T follicular helper cell (primary cell): ENCODE measurements at places on chromosomes 1 and 21.
A peak's percentile ranks its signal among the peaks of the same experiment; 100 is the strongest.

DNA sequence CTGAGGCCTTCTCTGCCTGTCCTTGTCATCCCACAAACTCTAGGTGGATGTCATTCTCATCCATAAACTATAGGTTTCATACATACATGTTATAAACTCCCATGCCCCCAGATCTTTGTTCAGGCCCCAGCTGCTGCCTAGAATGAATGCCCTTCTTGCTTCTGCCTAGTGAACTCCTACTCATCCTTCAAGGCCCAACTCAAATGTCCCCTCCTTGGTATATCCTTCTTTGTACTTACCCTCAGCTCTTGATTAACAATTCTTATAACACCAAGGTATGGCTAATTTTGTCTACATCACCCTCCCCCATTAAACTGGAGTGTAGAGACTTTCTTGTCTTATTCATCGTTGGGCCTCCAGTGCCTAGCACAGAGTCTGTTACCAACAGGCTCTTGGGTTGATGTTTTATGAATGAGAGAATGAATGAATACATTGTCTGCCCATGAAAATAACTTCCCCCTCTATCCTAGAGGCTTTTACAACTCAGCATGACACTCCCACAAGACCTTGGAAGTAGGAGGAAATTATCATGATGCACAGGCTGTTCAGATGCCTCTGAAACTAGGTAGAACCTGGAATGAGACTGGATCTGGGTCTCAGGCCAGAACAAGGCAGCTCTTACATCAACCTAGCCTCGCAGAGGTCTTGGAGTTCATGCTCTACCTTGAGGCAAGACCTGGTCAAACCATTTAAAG, 26.9 kb downstream of the EPHB2 start:
- DNase-seq = no peak

GRCh38 chr1:62406576-62406975, 30.3 kb upstream of the USP1 start:
- no peak for DNase-seq

DNA sequence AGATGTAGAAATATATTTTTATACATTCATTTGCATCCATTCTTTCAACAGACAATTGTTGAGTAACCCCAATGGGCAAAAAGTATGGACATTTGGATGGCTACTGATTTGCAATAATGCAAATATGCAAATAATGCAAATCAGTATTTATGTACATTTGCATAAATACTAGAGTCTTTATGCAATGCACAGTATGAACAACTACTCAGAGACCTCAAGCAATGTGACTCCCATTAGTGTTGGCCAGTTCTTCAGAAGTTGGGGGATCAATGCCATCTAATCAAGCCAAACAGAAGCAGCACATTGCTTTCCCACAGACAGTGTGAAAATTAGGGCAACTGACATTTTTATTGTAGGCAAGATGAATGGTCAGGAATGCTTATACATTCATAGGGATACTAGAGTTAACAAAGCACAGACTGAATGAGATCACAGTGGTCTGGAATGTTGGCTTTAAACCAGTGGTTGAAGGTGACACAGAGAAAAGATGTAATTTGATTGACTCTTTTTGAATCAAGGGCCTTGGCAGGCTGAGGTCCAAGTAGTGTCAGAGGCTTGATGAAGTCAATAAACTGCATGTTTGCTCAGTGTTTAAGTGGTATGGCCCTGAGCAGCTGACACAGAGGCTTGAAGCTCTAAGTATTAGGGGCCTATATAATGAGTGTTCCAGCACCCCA, 256.6 kb downstream of the CTH start:
- no peak for DNase-seq

DNA sequence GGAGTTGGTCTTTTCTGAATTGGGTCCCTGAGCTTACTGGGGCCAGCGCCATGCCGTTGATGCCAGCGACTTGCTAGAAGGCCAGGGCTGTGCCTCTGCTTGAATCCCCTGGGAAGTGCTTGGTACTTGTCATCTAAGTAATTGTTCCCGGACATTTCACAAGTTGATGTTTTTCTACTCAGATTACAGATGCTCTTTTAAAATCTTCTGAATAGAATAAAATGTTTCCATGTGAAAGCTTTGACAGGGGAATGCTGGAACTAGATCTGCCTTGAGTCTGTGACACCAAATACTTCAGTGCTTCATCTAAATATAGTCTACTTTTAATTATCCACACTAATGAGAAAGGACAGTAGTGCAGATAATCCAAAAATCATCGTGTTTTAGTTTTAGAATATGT, 38.3 kb downstream of the PTGFRN start:
- DNase-seq = no peak

GRCh38 chr1:26582836-26583460, 53.4 kb downstream of the RPS6KA1 start:
- no peak for DNase-seq

- no peak for DNase-seq
These were observed 95.6 kb downstream of the PTPRC start for GRCh38 chr1:198734323-198735008.

- no peak for DNase-seq
These were observed 147.7 kb downstream of the TGFB2 start for GRCh38 chr1:218492874-218493273.

GRCh38 chr1:160353223-160353622, 10.0 kb downstream of the NCSTN start:
- DNase-seq = no peak

GRCh38 chr1:225527575-225527974, 99.7 kb upstream of the LBR start:
- DNase-seq = no peak

DNA sequence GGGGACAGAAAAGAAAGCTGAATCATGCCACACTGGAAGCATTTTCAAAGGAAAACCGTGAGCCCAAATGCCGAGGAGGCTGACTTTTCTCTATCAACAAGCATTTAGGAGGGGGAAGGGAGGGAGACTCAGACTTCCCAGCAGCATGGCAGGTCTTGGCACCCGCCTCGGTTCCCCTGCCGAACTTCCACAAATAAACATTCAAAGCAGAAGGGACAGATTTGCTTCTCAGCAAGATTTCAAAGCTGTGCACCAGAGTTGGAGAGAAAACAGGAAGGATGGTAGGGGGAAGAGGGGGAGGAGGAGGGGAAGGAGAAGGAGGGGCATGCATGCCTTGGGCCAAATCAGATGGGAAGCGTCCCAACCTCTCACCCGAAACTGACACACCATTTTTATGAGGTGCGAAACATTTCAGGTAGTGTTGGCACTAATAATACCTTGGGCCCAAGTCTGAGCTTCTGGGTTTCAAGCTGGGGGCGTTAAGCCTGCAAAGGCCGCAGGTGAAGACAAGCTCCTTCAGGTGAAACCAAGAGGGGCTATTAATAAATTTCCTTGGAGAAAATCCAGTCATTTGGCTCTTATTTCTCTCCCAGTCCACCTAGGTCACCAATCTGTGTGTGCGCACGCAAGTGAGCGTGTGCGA, 26.4 kb downstream of the ABCA4 start:
- no peak for DNase-seq

- DNase-seq = no peak
These were observed 87.8 kb upstream of the MAP1LC3C start for GRCh38 chr1:242086706-242087105.

DNA sequence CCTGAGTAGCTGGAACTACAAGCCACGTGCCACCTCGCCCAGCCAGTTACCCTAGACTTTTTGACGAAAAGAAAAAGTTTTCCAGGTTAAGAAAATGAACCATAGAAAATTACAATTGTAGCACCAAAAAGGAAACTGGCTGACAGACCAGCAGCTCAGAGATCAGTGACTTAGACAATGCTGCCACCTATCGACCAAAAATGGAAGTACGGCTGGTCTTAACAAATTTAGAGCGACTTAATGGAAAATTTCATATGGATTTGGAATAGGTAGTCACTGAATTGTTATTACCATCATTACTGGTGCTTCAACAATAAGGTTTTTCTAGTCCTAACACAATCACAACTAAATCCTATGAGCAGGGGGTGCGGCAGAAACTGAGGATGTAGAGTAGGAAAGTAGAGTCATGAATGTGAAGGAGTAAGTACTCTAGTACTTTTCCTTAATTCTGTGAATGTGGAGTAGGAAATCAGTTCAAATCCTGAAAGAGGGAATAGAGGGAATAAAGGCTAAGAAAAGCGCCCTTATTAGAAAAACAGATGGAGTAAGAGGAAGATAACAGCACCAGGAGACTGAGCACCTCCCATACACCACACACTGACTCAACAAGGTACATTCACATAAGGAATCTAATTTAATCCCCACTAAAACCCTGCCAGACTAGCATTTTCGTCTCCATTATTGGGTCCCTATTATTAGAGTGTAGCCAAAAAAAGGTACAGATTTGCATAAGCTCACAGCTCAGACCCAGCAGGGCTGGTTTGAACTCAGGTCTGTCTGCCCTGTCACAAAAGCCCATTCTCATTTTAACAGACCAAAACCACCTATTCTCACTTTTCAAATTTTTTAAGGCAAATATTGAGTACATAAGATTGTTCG, 37.9 kb upstream of the MGST3 start:
- peak; percentile 67 for DNase-seq

- no peak for DNase-seq
These were observed 129.4 kb downstream of the PPIAL4G start for GRCh38 chr1:148353461-148354283.

GRCh38 chr1:110393286-110393685, 2.5 kb upstream of the SLC16A4 start:
- DNase-seq = no peak

DNA sequence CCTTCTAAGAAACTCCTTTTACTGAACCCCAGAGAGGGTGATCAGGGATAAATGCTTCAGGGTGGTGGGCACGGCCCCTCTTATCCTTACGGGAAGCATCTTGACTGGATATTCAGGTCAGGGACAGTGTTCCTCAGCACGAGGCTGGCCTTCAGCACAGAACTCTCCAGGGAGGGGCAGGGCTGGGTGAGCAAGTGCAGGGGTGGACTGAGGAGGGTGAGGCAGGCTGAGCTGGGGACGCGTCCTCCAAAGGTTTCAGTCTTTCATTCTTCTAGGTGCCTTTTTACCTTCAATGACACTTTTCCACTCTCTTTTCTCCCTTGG, 52.3 kb downstream of the RASSF5 start:
- DNase-seq = no peak

- peak; percentile 34 for DNase-seq
These were observed 8.5 kb downstream of the KYAT3 start for GRCh38 chr1:88983791-88984559.
